ENCODE measurements at places on chromosomes 11 and 22. TPM values are rescaled to one million over a fixed set of nuclear protein-coding genes. Genes with fewer than 3 reads are reported as not detected.

GRCh38 chr11:1526785-1527184, 40.2 kb upstream of the MOB2 start:
- no peak for DNase-seq

DNA sequence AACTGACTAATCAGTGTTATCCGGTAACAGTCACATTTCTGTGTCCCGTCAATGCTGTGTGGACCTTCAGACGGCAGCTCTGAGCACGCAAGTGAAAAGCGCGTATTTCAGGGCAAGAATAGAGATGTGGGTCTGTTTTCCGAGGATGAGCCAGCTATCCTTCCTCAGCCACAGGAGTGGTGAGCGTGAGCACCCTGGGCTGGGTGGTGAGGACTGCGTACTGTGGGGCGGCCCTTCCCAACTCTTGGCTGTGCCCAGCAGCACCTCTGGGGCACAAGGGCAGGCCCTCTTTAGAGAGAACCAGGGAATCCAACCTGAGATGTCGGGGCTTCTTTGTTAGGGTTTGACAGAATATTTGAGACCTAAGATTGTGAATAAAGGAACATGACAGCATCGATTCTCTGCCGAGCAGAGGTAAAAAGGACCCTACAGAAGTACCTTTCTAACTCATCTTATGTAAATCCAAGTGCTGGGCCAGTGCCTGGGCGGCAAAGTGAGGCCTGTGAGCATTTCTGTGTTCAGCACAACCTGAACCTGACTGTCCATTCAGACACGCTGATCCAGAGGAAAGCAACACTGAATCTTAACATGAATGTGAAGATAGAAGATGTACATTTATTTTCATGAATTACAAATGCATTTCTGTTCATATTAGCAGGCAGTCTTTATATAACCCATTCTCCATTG, 26.5 kb upstream of the YPEL1 start:
- DNase-seq: no peak

DNA sequence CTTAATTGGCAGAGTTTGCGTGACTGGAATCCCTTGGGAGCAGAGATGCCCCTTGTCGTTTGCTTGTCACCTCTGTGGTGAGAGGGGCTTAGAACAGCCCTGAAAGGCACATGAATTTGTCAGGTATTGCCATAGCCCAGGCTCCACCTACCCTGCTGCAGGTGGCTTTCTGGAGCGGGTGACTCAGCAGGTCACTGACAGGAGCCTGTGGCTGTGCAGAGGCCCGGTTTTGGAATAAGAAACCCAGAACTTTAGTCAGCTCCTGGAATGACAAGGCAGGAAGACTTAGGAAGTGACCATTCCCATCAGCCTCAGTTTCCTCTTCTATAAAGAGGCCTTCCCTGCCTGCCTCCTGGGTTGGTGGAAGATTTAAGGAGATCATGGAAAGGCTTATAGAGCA, 539.7 kb downstream of the INSC start:
- DNase-seq: no peak

- peak; percentile 30 for DNase-seq
These were observed 13.3 kb downstream of the PATZ1 start for GRCh38 chr22:31332886-31333285.

The OR52E8 gene
- not detected for total RNA-seq

- DNase-seq: no peak
These were observed 954 bp upstream of the MN1 start for GRCh38 chr22:27802346-27803073.

The ZC3H12C gene
- total RNA-seq: 30.7 TPM

The HBG2 gene
- total RNA-seq: not detected

The CHADL gene
- 1.2 TPM for total RNA-seq

DNA sequence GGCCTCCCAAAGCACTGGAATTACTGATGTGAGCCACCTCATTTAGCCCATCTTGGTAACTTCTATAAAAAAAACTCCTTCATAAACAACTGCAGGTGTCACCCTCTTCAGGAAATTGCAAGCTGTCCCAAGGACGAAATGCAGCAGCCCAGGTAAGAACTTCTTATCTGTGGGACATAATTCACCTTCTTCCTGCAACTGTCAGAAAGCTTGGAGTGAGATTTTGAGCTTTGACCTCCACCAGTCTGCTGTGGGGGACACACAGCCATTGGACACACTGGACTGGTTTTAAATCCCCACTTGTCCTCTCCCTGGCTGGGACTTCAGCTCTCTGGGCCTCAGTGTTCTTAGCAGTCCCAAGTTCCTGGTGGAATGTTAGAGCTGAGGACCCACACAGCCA, 368.5 kb downstream of the MN1 start:
- DNase-seq: no peak

The UEVLD gene
- 22.2 TPM for total RNA-seq

DNA sequence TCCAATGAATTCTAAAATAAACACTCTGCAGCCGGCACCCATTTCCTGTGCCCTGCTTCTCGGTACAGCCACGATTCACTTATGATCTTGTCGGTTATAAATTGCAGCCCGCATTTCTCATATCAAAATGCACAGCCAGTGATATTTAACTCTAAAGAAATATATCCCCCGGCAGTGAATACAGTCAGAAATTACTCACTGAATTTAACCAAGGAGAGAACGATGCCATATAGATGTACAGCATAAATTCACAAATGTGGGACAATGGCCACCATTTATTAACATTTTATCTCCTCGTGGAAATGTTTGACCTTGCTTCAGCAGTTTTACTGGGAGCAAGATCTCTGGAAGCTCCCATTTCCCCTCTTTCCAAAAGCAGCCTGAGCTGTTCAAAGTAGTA, 1517.8 kb downstream of the BRD1 start:
- DNase-seq: no peak

The MPZL3 gene
- total RNA-seq: 7.0 TPM

All from PC-3 (cell line).